SJSA1 (cell line): ENCODE measurements at places on chromosomes 12 and 14. TPM values are rescaled to one million over a fixed set of nuclear protein-coding genes. Genes with fewer than 3 reads are reported as not detected.

DNA sequence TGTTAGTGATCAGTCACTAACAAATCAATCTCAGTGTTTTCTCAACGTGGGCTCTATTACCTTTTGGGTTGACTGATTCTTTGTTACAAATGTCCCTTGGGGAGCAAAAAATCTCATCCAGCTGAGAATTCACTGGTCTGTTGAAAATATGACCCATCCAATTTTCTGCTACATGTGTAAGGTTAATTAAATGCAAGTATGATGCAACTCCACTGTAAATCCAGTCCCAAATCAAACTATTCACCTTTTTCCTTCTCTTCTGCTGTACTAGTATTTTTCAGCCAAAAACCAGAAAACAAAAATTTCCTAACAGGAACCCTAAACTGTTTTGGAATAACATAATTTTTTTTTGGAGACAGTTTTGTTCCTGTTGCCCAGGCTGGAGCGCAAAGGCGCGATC is 2.2 kb downstream of the ERH start:
- no peak overlapping the region for H3K27ac ChIP-seq
- H3K4me1 ChIP-seq: peaks cover 18% of the 10 kb centered on the region

DNA sequence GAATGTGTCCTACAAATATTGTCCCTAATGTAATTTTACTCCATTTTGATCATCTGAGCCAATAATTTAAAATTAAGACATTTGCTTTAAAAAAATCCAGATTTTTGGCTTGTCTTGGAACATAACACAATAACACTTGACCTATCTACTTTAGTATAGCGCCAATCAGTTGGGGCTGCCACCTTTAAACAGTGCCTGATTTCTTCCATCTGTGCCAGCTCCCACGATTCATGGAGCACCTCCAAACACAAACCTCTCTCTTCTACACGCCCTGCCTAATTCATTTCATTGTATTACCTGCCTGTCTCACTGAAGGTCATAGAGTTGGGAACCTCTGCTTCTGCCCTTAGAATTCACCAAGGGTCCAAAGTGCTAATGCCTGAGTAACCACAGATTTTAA is 352.4 kb downstream of the TMEM132D start:
- no peak for DNase-seq
- no peaks in the 10 kb centered on the region for H3K36me3 ChIP-seq
- H3K4me3 ChIP-seq: no peak overlapping the region
- H3K4me1 ChIP-seq: no peaks in the 10 kb centered on the region
- no peaks in the 10 kb centered on the region for H3K27me3 ChIP-seq
- H3K27ac ChIP-seq: no peak overlapping the region

GRCh38 chr12:123559468-123559867 is 24.9 kb upstream of the TMED2 start:
- no peaks in the 10 kb centered on the region for H3K4me1 ChIP-seq
- no peak for DNase-seq
- H3K4me3 ChIP-seq: no peak overlapping the region
- no peaks in the 10 kb centered on the region for H3K27me3 ChIP-seq
- H3K27ac ChIP-seq: no peak overlapping the region
- H3K36me3 ChIP-seq: no peaks in the 10 kb centered on the region

DNA sequence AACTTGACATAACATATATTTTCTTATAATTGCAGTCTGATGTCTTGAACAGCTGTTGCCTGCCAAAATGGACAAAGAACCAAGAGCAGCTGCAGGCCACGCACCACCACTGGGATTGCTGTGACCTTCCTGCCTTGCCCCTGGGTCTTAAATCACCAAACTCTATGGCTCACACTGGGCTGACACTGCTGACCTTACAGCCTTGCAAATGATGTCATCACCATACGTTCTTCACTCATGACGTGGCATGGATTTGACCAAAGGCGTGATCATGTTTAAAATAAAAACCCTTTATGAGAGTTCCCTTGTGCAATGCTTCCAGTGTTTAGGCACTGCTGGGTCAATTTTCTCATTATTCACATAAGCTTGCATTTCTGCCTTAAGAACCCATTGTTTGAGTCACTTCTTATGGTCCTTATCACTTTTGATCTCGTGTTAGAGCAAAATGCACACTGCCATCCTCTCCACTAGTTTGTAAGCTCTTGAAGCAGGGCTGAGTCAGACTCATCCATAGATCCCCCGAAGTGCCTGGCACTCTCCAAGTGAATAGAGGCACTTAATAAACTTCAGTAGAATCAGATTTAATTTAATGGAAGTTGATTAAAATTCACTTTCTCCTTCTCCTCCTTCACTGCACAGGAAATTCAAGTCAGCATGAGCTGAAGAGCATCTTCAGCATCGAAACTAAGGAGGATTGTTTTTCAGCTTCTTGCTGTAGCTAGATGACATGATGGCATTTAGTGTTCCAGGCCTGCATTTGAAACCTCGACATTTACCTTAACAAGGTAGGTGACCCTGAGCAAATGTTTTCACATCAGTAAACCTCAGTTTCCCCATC is 132.4 kb upstream of the PZP start:
- no peak overlapping the region for H3K4me3 ChIP-seq
- H3K36me3 ChIP-seq: no peaks in the 10 kb centered on the region
- no peak overlapping the region for H3K27ac ChIP-seq
- no peaks in the 10 kb centered on the region for H3K4me1 ChIP-seq

- peaks cover 7% of the 10 kb centered on the region for H3K4me1 ChIP-seq
- no peak overlapping the region for H3K4me3 ChIP-seq
- no peak for DNase-seq
- H3K27me3 ChIP-seq: no peaks in the 10 kb centered on the region
- H3K36me3 ChIP-seq: no peaks in the 10 kb centered on the region
Measured at GRCh38 chr12:11804130-11804529, 154.7 kb downstream of the ETV6 start.

DNA sequence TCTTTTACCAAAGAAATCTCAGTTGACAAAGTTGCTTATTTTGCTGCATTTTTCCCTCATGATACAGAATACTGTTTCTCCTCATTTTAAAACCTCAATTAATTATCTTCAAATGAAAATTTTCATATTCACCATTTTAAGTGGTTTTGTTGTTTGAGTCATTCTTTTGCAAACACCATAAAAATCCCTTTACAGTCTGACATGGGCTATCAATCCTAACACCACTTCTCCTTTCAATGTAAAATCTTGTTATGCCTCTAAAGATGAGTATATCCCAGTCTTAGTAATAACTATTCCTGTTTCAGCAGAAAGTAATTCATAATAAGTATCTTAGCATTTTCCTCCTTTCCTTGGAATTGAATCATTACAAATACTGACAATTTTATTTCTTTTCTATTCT is 192.2 kb downstream of the SYT1 start:
- H3K4me3 ChIP-seq: no peak overlapping the region
- H3K27me3 ChIP-seq: no peaks in the 10 kb centered on the region
- peaks cover 34% of the 10 kb centered on the region for H3K4me1 ChIP-seq
- H3K36me3 ChIP-seq: 0 out of 2 replicates have a peak, but pooled peaks cover 5% of the 10 kb centered on the region
- DNase-seq: no peak

DNA sequence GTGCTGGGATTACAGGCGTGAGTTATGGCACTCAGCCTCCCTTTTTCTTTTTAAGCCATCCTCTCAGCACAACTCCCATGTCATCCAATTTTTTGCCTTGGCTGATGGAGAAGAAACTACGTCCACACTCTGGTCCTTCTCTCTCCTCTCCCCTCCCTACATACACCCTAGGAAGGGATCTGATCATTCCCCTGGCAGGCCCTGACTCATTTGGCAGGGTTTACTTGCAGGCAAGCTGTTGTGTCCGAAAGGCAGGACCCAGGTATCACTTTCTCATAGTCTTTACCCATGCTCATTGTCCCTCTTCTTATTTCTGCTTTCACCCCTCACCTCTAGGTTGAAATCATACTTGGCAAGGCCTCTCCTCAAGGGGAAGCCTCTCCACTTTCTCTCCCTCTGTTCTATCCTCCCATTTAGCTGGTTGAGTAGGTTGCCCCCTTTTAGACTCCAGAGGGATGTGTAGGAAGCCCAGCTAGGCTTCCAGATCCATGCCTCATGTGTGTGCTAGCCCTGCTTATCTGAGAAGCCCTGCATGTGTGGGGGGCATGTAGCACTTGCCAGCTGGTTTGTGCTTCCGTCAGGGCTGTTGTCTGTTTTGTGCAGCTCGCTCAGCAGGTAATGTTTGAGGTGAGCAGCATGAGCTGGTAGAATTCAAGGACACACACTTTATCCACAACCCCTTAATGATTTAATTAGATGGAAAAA is 14.8 kb downstream of the GPR19 start:
- no peaks in the 10 kb centered on the region for H3K4me1 ChIP-seq
- no peak for DNase-seq
- H3K27me3 ChIP-seq: no peaks in the 10 kb centered on the region
- H3K4me3 ChIP-seq: no peak overlapping the region
- H3K36me3 ChIP-seq: no peaks in the 10 kb centered on the region
- no peak overlapping the region for H3K27ac ChIP-seq

- peak overlapping the region; percentile 77 for H3K27ac ChIP-seq
- no peaks in the 10 kb centered on the region for H3K27me3 ChIP-seq
- DNase-seq: no peak
Measured at GRCh38 chr14:68814238-68814538, 21.3 kb upstream of the ZFP36L1 start.

GRCh38 chr14:23114669-23115038 is 4.4 kb downstream of the CEBPE start:
- H3K36me3 ChIP-seq: no peaks in the 10 kb centered on the region
- H3K4me1 ChIP-seq: peaks cover 20% of the 10 kb centered on the region
- DNase-seq: no peak
- H3K27ac ChIP-seq: peak overlapping the region; percentile 76
- H3K4me3 ChIP-seq: no peak overlapping the region

- DNase-seq: no peak
- no peaks in the 10 kb centered on the region for H3K27me3 ChIP-seq
- no peaks in the 10 kb centered on the region for H3K36me3 ChIP-seq
- H3K4me3 ChIP-seq: no peak overlapping the region
- no peaks in the 10 kb centered on the region for H3K4me1 ChIP-seq
- no peak overlapping the region for H3K27ac ChIP-seq
Measured at GRCh38 chr12:49936925-49937324, 13.6 kb upstream of the AQP2 start.

DNA sequence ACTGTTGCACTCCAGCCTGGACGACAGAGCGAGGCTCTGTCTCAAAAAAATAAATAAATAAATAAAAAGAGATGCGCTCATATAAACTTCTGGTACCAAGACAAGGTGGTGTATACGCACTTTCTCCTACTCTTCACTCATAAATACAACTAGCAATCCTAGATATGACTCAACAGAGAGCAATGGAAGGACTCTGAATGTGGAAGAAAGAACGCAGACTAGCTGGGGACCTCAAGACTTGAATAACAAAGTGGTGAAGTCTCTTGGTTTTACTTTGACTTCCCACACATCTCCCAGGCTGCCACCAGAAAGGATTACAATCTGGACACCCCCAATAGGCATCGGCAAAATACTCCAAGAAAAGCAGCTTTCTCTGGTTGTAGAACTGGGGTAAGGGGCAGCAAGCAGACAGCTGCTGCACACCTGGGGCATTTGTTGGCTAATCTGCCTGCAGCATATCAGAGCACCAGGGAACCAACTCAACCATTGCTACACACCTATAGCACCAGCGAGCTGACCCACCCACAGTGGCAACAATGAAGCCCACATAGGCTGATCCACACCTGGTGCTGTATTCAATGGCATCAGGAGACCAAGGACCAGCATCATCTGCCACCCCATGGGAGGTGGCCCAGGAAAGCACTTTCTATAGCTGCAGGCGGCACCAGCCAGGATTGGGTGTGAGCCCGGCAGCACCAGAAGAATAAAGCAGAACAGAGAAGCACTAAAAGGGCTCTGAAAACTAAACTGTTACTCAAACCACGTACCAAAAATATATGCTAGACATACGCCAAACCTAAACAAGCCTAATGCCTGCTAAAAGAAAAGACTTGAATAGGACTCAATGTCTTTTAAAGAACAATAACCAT is 1231.7 kb upstream of the TMEM132C start:
- no peak overlapping the region for H3K4me3 ChIP-seq
- H3K4me1 ChIP-seq: no peaks in the 10 kb centered on the region
- H3K27me3 ChIP-seq: no peaks in the 10 kb centered on the region
- H3K27ac ChIP-seq: no peak overlapping the region
- no peak for DNase-seq

- no peaks in the 10 kb centered on the region for H3K27me3 ChIP-seq
- H3K4me1 ChIP-seq: no peaks in the 10 kb centered on the region
- no peak for DNase-seq
Measured at GRCh38 chr12:101356794-101357193, 50.8 kb downstream of the ARL1 start.

DNA sequence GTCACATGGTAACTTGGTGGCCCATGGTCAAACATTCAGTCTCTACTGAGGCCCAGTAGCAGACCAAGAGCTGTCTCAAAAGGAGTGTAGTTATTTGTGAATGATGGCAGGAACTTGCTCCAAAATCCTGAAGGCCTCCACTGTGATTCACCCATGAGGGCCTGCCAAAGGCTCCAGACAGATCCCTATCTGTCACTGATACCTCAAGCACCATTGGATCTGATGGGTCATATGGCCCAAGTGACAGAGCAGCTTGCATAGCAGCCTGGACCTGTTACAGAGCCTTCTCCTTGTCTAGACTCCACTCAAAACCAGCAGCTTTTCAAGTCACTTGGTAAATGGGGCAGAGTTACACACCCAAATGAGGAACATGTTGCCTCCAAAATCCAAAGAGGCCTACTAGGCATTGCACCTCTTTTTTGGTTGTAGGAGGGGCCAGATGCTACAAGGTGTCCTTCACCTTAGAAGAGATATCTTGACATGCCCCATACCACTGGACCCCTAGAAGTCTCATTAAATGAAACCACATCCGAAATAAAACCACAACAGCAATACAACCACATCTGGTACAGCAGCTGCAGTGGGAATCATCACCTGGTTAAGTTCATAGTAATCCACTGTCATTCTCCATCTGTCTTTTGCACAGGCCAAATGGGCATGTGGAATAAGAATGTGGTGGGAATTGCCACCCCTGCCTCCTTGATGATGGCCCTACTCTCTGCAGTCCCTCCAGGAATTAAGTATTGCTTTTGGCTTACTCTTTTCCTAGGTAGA is 150.4 kb upstream of the MAX start:
- H3K36me3 ChIP-seq: no peaks in the 10 kb centered on the region
- no peak overlapping the region for H3K4me3 ChIP-seq
- no peaks in the 10 kb centered on the region for H3K27me3 ChIP-seq
- H3K27ac ChIP-seq: no peak overlapping the region
- H3K4me1 ChIP-seq: peaks cover 24% of the 10 kb centered on the region

ATG101 gene
- 78.6 and 115 TPM in 2 replicates for total RNA-seq

PTCSC3 gene
- total RNA-seq: not detected in 2 replicates

RTL1 gene
- not detected in 2 replicates for total RNA-seq

CHMP4A gene
- 23.0 and 29.9 TPM in 2 replicates for total RNA-seq

CRACR2A gene
- 0.19 and 1.1 TPM in 2 replicates for total RNA-seq

A2ML1 gene
- total RNA-seq: not detected in 2 replicates

HCAR1 gene
- total RNA-seq: not detected in 2 replicates

AMIGO2 gene
- 19.0 and 19.3 TPM in 2 replicates for total RNA-seq

RNASE3 gene
- total RNA-seq: not detected in 2 replicates
